Activated CD8-positive, alpha-beta memory T cell treated with anti-CD3 and anti-CD28 coated beads, Interleukin-2, amount 10 ng/mL, durations not matched to agents 7 days and 5 days (primary cell): ENCODE measurements at places on chromosomes 11 and 22. TPM values are rescaled to one million over a fixed set of nuclear protein-coding genes. Genes with fewer than 3 reads are reported as not detected.

The CALCA gene
- total RNA-seq: not detected

DNA sequence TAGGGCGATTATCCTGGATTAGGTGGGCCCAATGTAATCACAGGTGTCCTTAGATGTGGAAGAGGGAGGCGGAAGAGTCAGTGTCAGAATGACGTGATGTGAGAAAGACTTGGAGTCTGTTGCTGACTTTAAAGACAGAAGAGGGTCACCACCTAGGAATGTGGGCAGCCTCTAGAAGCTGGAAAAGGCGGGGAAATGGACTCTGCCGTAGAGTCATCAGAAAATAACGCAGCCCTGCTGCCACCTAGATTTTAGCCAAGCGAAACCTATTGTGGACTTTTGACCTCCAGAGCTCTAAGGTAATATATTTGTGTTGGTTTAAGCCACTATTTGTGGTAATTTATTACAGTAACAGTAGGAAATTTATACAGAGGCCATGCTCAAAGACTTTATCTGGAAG, 4.8 kb downstream of the DDX10 start:
- H3K4me1 ChIP-seq: peaks cover 38% of the 10 kb centered on the region
- H3K27ac ChIP-seq: no peak overlapping the region
- H3K27me3 ChIP-seq: no peaks in the 10 kb centered on the region
- peaks cover 26% of the 10 kb centered on the region for H3K36me3 ChIP-seq
- H3K4me3 ChIP-seq: no peak overlapping the region
- no peak for DNase-seq

The OR5M11 gene
- not detected for total RNA-seq

GRCh38 chr11:32388871-32389770, 46.2 kb downstream of the WT1 start:
- no peak for DNase-seq
- H3K27me3 ChIP-seq: peaks cover 18% of the 10 kb centered on the region
- no peak overlapping the region for H3K27ac ChIP-seq

- H3K36me3 ChIP-seq: peaks cover 3% of the 10 kb centered on the region
- H3K27me3 ChIP-seq: peaks cover 20% of the 10 kb centered on the region
- peak; percentile 49 for DNase-seq
- peak overlapping the region; percentile 88 for H3K27ac ChIP-seq
- peaks cover 27% of the 10 kb centered on the region for H3K4me1 ChIP-seq
Measured at GRCh38 chr22:20021196-20022181, 579 bp downstream of the TANGO2 start.

The PARVG gene
- total RNA-seq: 170 TPM

GRCh38 chr11:112829971-112830654, 131.1 kb upstream of the NCAM1 start:
- H3K36me3 ChIP-seq: no peaks in the 10 kb centered on the region
- DNase-seq: no peak
- H3K27ac ChIP-seq: no peak overlapping the region
- H3K4me3 ChIP-seq: no peak overlapping the region
- peaks cover 9% of the 10 kb centered on the region for H3K27me3 ChIP-seq
- H3K4me1 ChIP-seq: no peaks in the 10 kb centered on the region

- DNase-seq: no peak
- no peak overlapping the region for H3K27ac ChIP-seq
- H3K36me3 ChIP-seq: no peaks in the 10 kb centered on the region
- no peak overlapping the region for H3K4me3 ChIP-seq
Measured at GRCh38 chr11:76267556-76267955, 61.3 kb upstream of the WNT11 start.

- H3K4me3 ChIP-seq: no peak overlapping the region
- H3K27ac ChIP-seq: no peak overlapping the region
- no peaks in the 10 kb centered on the region for H3K36me3 ChIP-seq
- no peaks in the 10 kb centered on the region for H3K4me1 ChIP-seq
- DNase-seq: no peak
- no peaks in the 10 kb centered on the region for H3K27me3 ChIP-seq
Measured at GRCh38 chr11:133362156-133362555, 170.1 kb downstream of the OPCML start.

GRCh38 chr22:39114112-39114511, 17.1 kb downstream of the APOBEC3H start:
- no peaks in the 10 kb centered on the region for H3K36me3 ChIP-seq
- DNase-seq: no peak
- peaks cover 47% of the 10 kb centered on the region for H3K4me1 ChIP-seq
- H3K27me3 ChIP-seq: no peaks in the 10 kb centered on the region
- H3K27ac ChIP-seq: no peak overlapping the region

DNA sequence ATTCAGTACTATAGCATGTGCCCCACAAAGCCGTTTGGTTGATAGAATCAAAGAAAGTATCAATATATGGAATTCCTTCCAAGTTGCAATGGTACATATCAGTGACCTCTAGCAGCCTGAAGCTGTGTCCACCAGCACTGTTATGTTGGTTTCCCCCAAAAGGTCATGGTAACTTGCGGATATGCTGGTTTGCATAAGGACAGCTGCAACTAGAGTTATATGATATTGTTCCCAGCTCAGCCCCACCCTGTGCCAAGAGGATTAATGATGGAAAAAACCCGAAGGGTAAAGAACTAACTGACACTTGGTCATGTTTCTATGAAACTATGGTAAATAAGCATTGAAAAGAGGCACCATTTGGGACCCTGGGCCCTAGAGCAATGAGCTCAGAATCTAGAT, 93.5 kb downstream of the PDHX start:
- no peak overlapping the region for H3K4me3 ChIP-seq
- no peak for DNase-seq
- H3K4me1 ChIP-seq: peaks cover 64% of the 10 kb centered on the region
- peaks cover 8% of the 10 kb centered on the region for H3K36me3 ChIP-seq
- H3K27ac ChIP-seq: no peak overlapping the region
- H3K27me3 ChIP-seq: peaks cover 37% of the 10 kb centered on the region

- H3K4me3 ChIP-seq: no peak overlapping the region
- peaks cover 60% of the 10 kb centered on the region for H3K27me3 ChIP-seq
- H3K36me3 ChIP-seq: no peaks in the 10 kb centered on the region
- H3K27ac ChIP-seq: no peak overlapping the region
Measured at GRCh38 chr22:36702842-36703215, 723 bp downstream of the CACNG2 start.

The GRK3 gene
- 43.3 TPM for total RNA-seq

GRCh38 chr11:107824668-107825369, 33.8 kb downstream of the SLC35F2 start:
- DNase-seq: no peak
- H3K4me3 ChIP-seq: no peak overlapping the region
- H3K4me1 ChIP-seq: no peaks in the 10 kb centered on the region
- no peaks in the 10 kb centered on the region for H3K27me3 ChIP-seq

The LRRC55 gene
- not detected for total RNA-seq

The SLCO2B1 gene
- total RNA-seq: not detected

DNA sequence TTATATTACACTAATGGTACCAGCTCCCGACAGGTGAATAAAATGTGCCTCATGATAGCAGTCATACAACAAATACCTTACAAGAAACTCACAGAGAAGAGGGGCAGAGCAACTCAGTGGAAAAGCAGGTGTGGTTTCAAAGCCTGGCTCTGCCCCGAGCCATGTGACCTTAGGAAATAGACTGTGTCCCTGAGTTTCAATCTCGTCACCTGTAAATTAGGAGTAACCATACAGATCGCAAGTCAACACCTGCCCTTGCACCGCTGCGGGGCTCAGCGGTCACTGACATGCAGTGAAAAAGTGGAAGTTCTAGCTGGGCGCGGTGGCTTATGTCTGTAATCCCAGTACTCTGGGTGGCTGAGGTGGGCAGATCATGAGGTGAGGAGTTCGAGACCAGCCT, 11.9 kb upstream of the MRTFA start:
- H3K4me1 ChIP-seq: peaks cover 32% of the 10 kb centered on the region
- no peak overlapping the region for H3K27ac ChIP-seq
- H3K4me3 ChIP-seq: no peak overlapping the region
- H3K36me3 ChIP-seq: no peaks in the 10 kb centered on the region
- DNase-seq: no peak
- H3K27me3 ChIP-seq: no peaks in the 10 kb centered on the region

DNA sequence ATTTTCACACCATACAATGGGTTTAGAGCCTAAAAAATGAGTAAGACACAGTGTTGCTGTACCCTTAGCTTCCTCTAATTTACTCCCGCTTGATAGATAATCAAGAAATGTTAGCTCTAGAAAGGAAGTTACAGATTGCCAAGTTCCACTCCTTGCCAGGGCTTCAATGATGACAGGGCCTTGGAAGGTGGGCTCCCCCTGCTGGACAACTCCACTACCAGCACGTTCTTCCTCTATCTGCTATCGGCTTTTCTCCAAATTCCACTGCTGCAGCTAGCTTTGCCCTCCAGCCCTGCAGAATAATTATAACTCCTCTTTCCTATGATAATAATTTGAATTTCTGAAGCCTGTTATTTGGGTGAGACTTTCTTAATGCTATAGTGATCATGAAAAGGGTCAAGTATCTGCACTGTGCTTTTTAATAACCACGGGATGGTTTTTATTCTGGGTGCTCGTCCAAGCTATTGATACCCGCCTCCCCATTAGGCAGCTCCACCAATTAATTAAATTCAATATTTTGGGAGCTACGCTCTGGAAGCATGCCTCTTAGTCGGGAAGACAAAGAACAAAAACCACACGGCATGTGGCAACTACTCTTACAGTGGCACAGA, 9.0 kb downstream of the SYN3 start:
- H3K27me3 ChIP-seq: peaks cover 17% of the 10 kb centered on the region
- no peak overlapping the region for H3K27ac ChIP-seq

GRCh38 chr22:45526281-45526680, 23.6 kb downstream of the FBLN1 start:
- H3K36me3 ChIP-seq: no peaks in the 10 kb centered on the region
- H3K4me3 ChIP-seq: no peak overlapping the region
- no peaks in the 10 kb centered on the region for H3K4me1 ChIP-seq
- no peak overlapping the region for H3K27ac ChIP-seq
- no peak for DNase-seq

The KRTAP5-7 gene
- not detected for total RNA-seq

DNA sequence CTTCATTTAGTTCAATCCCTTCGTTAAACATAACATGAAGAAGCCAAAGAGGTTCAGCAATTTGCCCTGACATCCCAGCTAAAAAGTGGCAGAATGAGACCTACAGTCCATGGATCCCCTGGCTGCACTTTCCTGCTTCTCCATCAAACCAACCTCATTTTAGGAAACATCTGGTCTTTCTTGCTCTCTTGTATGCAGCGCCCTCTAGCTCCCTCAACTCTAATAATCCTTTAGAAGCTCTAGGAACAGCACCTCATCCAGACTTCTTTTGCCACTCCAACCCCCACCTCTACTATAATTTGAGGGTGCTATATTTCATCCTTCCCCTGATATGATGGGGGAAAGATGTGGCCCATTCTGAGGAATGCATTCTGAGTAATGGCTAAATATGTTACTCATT, 7.4 kb downstream of the CNTF start:
- H3K27ac ChIP-seq: no peak overlapping the region
- H3K4me3 ChIP-seq: no peak overlapping the region
- H3K27me3 ChIP-seq: no peaks in the 10 kb centered on the region
- no peak for DNase-seq
- no peaks in the 10 kb centered on the region for H3K4me1 ChIP-seq
- peaks cover 13% of the 10 kb centered on the region for H3K36me3 ChIP-seq

DNA sequence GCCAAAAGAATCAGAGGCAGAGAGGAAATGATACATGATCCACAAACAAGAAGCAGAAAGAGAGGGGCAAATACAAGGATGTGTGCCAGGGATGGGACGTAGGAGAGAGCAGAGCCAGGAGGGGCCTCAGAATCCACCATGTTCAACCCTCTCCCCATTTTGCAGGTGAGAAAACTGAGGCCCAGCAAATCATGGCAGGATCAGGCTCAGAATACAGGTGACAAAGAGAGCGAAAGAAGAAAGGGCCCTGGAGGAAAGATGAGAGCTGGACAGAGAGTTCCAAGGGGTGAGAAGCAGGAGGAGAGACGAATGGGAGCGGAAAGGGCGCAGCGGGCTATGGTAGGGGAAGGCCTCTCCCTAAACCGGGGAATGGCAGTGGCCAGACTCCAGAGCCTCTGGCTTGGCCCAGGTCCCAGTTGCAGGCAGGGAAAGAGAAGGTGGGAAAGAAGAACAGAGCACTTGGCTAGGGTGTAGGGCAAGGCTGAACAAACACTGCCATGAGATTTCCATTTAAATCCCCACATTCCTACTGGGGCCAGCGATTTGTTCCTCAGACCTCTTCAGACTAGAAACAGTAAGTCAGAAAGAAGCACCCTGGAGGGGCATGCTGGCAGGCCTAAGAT, 44.4 kb upstream of the TSKU start:
- peaks cover 7% of the 10 kb centered on the region for H3K4me1 ChIP-seq
- H3K27me3 ChIP-seq: peaks cover 25% of the 10 kb centered on the region
- no peaks in the 10 kb centered on the region for H3K36me3 ChIP-seq
- DNase-seq: no peak
- no peak overlapping the region for H3K27ac ChIP-seq
- H3K4me3 ChIP-seq: no peak overlapping the region

DNA sequence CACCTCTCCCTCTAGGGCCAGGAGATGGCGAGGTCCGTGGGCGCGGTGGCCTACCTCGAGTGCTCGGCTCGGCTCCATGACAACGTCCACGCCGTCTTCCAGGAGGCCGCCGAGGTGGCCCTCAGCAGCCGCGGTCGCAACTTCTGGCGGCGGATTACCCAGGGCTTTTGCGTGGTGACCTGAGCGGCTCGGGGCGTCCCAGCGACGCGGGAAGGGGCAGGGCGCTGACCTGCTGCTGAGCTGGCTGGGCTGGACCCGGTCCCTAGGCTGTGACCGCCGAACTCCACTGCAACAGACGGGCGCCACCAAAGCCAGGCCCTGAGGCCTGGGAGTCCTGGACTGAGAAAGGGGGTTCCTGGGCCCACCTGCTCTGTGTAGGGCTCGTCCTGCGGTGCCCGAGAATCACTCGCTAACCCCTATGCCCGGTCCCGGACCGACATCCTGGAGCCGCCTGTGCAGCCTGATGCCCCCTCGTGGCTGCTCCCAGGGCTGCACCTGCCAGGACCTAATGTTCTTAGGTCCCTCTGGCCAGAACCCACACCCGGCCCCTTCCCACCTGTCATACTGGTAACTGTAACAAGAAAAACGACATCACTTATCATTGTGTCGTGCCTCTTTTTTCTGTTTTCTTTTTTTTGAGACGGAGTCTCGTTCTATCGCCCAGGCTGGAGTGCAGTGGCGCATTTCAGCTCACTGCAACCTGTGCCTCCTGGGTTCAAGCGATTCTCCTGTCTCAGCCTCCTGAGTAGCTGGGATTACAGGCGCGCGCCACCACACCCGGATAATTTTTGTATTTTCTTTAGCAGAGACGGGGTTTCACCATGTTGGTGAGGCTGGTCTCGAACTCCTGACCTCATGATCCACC, 15.0 kb downstream of the RHOD start:
- no peaks in the 10 kb centered on the region for H3K4me1 ChIP-seq
- no peaks in the 10 kb centered on the region for H3K36me3 ChIP-seq
- H3K4me3 ChIP-seq: no peak overlapping the region
- peak; percentile 85 for DNase-seq

The C22orf42 gene
- total RNA-seq: not detected
